IMR-90 (cell line): ENCODE measurements at places on chromosomes 1 and 21. TPM values are rescaled to one million over a fixed set of nuclear protein-coding genes. Genes with fewer than 3 reads are reported as not detected.

The CNIH4 gene
- 73.1 and 105 TPM in 2 replicates for total RNA-seq

GRCh38 chr1:38727684-38728584 lies 131.6 kb downstream of the RRAGC start:
- peak; percentile 68 for DNase-seq

DNA sequence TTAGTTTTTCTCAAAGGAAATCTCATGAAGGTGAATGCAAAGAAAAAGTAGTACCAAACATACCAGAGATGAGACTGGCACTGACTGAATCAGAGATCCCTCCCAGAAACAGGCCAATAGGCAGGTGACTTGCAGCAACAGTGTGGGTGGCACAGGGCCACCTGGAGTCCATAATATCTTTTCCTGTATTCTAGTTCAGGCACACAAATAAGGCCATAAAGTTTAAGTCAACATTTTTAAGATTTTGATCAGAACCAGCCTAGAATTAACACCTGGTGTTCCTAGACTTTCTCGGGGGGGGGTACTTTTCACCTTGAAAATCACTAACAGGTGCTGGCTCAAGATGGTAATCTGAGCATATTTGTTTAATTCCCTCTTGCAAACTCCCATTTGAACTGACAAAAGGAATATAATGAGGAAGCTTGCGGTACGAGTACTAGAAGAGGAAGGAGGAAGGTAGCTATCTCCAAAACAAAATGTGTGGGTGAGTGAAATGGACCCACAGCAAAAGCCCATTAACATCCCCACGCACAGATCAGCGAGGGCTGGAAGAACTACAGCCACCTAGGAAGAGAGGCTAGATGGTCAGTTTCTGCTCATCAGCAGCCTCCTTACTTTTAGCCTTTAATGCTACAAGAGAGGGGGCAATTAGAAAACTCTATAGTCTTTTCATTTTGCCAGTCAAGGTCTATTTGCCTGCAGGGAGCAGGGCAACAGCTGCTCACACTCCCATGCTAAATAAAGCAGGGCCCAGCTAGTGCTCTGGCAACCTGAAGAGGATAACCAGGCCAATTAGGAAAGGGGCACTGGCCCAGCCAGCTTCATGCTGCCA lies 18.9 kb downstream of the SDE2 start:
- no peak for DNase-seq

- DNase-seq, result no peak
These were observed 1.9 kb downstream of the SH2D2A start for GRCh38 chr1:156814571-156815260.

- no peak for DNase-seq
These were observed 98.5 kb upstream of the HIVEP3 start for GRCh38 chr1:42017259-42017658.
